ENCODE measurements at places on chromosomes 12 and 14.

DNA sequence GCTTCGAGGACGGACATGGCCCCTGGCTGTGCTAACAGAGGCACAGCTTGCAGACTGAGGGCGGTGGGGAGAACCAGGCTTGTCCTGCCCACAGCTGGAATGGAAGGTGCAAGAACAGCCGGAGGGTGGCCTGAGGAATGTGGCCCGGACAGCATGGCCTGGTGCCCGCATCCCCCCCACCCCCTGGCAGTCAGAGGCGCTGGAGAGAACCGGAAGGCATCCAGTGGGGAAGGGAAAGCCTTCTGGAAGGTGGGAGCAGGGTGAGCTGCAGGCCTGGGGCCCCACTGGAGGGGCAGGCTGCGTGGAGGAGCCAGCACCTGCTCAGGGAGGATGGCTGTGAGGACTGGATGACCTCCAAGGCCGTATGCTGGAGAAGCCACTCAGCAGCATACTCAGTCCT lies 8.1 kb upstream of the CYP46A1 start:
- DNase-seq = no peak

GRCh38 chr12:50353404-50353803 lies 43.0 kb downstream of the FAM186A start:
- no peak for DNase-seq

- no peak for DNase-seq
These were observed 630 bp downstream of the MYL6B start for GRCh38 chr12:56152756-56153677.

DNA sequence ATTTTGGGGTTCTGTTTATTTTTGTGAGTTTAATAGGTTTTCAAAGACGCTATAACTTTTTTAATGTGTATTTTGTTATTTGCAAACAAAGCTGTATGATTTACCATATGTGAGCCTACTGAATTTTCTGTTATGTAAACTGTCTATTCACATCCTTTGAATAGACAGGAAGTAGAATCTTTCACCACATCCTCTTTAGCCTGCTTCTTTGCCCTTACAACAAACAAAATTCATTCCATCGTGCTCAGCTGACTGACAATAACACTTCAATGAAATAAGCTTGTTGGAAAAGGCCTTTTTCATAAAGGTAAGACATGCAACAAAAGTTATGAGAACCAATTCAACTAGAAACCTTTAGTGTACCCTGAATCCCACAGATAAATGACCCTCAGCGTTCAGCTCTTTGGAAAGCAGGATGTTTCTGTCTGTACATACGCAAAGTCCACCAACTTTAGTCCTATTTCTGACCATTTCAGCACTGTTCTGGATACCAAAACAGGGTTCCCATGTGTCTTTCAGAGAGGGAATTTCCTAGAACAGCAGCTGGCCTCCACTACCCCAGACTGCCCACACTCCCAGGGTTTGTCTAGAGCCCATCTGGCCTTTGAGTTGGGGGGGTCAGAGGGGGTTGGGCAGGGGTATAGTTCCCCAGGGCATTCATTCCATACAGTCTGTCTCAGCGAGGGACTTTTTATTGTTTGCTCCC lies 71.3 kb downstream of the DUSP6 start:
- DNase-seq = no peak

GRCh38 chr14:93369713-93370266 lies 22.8 kb downstream of the COX8C start:
- DNase-seq = no peak

GRCh38 chr12:113812411-113813228 lies 153.5 kb downstream of the RBM19 start:
- DNase-seq = no peak

DNA sequence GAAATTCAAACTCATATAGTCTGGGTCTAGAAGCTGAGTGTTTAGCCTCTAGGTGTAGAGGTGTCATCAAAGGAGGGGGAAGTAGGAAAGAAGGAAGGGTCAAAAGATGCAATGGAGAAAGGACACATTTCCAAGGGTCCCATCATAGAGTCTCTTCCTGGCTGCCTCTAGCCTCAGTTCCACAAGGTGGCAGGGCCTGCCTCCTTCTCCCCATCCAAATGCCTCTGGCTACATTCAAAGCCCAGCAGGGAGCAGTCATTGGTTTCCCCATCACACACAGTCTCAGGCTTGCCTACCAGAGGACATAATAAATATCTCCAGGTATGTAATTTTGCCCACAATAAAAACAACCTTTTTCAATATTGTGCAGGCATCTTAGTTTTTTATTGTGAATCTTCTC lies 2.1 kb upstream of the CCT2 start:
- no peak for DNase-seq

DNA sequence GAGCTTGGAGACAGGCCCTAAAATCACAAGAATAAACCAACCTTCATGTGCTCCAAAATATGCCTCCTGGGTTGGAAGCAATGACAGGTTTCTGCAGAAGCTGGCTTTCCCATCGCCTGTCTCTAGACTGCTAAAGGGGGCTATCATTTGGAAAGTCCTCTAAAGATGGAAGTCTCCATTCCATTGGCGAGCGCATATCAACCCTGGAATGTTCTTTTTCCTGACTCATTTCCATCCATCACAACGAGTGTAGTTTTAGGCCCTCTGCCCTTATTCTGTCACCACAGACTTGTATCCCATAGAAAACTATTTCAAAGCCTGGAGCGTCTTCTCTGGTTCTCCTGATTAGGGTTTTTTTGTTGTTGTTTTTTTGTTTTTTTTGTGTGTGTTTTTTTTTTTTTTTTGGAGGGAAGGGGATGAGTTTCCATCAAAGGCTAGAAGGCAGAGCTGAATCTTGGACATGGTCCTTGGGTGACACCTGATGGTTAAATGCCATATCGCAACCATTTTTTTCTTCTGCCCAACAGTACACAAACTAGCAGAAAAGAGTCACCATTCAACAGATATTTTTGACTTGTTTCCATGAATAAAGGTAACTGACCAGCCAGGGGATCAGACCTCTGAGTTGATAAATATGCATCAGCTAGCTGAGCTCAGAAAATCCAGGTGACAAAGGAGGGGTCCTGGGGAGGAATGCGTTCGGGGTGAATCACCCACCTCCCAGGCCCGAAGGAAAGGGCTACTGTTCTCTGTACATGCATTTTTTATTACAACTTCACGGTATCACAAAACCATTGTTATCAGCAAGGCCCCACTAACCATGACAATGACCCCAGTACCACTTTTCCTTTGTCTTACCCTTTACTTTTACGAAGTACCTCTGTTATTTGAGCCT lies 40.5 kb downstream of the KCNA5 start:
- no peak for DNase-seq

- DNase-seq = no peak
These were observed 230.3 kb downstream of the BCAT1 start for GRCh38 chr12:24718617-24719016.

DNA sequence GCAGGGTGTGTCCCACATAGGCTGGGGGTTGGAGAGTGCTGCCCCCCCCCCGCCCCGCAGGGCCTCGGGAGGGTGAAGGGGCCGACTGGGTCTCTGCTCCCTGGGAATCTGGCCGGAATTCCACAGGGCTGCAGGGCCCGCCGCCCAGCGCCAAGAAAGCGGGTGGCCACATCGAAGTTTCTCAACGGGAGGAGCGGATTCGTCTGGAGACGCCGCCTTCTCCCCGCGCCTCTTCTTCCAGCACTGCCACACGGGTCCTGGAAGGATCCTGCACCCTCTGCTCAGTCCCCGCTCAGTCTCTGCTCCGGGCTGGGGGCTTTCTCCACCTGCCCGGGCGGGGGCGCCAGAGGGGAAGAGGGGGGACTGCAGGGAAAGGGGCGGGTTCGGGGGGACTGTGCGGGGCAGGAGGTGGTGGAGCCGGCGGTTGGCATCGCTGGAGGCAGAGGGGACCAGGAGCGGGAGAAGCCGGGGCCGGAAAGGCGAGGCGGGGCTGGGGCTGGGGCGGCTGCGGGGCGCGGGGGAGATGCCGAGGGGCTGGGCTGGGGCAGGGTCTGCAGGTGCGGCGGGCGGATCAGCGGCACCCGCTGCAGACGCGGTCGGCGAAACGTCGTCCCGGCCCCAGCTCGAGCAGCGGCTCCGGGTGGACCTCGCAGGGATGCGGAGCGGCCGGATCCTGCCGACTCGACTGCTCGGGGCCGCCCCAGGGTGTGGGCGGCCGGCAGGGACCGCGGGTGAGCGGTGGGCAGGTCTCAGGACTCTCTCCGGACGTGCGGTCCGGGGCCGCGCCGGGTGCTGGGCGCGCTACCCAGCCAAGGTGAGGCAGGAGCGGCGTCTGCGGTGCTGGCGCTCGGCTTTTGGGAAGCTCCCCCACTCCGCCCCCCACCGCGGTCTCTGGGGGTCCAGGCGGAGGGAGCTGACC lies 811.4 kb upstream of the TMEM132C start:
- no peak for DNase-seq
